Right hindlimb (tissue), 1 donor: ENCODE measurements at places on chromosomes 7 and 10.
A peak's percentile ranks its signal among the peaks of the same experiment; 100 is the strongest.

DNA sequence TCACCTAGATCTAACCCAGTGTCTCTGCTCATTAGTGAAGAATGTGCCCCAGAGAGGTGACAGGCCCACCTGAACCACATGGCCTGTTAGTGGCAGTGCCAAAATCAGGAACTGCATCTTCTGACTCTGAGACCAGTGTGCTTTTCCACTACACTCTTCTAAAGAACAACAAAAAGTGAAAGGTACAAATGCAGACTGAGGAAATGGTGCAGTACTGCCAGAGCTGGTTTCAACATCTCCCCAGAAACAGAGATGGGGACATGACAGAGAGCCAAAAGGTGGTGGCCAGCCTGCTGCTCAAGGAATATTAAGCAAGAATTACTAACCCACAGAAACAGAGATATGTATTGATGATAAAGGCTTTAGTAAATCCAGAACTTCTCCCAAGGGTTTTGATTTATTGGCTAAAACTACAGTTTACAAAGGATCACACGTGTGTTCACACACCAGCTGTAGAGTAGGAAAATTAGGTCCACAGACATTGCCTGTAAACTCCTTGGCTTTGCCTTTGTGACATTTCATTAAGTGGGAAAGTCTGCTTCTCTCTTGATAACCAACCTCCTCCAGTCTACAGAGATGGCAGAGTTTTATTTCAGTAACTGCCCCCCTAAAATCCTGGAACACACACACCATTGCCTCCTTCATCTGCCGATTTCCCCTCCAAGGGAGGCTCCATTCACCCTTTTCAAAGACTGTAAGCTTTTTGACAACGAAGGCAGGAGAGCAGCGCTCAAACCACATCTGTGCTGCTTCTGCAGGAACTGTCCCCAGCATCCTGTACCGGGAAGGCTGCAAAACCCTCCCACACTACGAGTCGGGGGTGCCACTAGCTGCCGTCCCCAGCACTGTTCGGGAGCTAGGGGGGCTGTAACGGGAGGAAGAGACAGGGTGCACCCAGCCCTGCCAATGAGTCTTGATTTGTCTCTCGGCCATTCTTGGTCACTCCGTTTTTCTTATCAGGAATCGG is 29.8 kb downstream of the GSDME start:
- no peak for DNase-seq

DNA sequence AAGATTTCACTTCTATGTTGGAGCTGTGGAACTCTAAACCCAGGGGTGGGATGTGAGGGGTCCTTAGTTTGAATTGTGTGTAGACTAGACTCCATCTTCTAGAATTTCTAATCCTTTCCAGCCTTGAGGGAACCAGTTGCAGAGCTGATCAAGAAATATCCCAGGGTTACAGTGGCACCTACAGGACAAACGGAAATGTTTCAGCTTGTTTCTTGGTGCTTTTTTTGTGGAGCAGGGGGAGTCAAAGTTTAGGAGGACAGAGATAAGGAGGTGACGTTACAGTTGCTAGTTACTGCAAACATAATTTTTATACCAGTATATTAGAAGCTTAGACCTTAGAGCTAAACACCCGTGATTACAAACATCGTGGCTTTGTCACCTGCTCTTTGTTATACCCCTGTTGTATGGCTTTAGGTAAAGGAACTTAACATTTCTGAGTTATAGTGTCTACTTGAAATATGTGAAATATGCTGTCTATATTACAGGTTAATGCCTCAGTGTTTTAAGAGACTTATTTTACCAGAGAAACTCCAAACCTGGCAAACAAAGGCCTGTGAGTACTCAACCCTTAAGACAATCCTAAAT is 84.5 kb upstream of the DYNC1I1 start:
- peak; percentile 42 for DNase-seq

GRCh38 chr10:35015843-35016408 is 74.2 kb downstream of the CUL2 start:
- DNase-seq: no peak

DNA sequence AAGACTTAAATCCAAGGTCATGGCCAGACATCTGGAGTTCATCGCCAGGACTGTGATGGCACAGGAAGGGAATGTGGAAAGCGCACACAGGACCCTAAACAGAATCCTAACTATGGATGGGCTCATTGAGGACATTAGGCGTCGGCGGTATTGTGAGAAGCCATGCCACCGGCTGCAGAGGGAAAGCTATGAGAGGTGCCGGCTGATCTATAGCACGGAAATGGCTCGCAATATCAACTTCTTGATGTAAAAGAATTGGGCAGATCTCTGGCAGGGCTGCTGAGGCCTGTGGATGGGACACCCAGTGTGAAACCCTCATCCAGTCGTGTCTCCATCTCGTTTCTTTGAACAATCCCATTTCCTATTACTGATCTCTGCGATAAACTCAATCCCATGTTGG is 6.3 kb upstream of the CTBP2 start:
- DNase-seq: no peak

GRCh38 chr10:5091196-5091595 is 3.0 kb upstream of the AKR1C3 start:
- no peak for DNase-seq

DNA sequence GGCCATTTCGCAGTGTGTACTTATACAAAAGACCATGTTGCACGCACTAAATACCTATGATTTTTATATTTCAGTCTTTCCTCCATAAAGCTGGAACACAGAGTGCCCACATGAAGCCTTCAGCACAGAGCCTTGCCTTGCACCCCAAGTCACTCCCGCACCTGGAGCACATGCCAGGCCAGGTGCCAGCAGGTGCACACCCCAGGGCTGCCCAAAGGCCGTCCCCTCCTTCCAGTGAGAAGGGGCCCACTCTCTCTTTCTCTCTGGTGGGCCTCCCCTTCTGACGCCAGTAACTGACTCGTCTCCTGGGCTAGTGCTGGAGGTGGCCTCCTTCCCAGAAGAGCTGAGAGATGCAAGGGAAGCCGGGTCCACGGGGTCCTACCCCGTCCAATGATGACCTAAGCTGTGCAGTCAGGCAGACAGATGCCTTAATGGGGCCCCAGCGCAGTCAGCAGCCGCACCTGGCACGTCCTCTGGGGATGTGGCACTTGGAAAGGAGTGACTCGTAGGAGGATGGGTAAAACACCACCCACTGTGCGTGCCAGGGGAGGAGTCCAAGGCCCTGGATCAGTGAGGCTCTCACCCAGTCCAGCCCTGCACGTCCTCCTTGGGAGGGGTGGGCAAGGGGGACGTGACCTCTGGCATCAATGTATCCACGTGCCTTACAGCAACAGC is 17.7 kb upstream of the SHH start:
- DNase-seq: no peak
